COLO829 (cell line): ENCODE measurements at places on chromosomes 12 and 14.

DNA sequence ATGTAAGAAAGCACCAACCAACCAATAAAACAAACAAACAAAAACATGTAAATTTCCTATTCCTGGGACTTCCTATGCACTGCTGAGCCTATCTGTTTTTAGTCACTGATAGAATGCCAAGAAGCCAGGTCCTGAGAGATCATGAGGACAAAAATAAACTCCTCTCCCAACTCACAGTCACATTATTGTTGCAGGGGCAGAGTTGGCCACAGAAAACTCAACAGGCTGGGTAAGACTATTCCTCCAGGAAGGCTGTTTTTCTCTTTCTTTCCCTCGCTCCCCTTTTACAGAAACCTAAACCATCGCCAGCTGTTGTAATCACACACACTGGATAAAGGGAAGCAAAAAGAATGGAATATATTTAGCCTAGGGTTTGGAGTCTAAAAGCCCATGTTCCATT is 55.8 kb upstream of the METAP2 start:
- no peak for DNase-seq

- DNase-seq, result no peak
Measured at GRCh38 chr14:32883188-32883587, 55.5 kb upstream of the NPAS3 start.

DNA sequence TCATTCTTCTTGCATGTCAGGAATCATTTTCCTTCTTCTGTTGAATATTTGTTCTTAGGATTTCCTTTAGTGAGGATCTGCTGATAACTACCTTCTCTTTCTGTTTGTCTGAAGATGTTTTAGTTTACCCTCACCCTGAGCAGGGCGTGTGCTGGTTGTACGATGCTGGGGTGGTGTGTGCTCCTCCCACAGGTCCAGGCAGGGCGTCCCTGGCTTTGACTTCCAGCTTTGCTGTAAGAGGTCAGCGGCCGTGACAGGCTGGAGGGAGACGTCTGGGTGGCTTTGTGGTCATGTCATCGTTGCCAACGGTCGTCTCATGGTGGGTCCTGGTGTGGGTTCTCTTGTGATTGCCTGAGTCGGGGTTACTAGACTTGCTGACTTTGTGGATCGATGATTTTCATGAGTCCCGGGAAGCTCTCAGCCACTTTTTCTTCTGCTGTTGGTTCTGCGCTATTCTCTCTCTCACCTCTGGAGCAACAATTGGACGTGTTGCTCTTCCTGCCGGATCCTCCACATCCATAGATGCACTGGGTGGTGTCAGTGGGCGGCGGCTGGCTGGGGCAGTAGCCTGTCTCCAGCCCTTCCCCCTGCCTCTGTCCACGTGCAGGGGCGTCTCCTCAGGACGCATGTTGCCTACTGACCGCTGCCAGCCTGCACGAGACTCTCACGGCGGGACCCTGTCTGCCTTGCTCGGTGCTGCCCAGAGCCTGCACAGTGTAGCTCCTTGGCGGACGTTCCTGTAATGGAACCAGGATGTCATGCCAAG is 8.4 kb downstream of the PACS2 start:
- no peak for DNase-seq

DNA sequence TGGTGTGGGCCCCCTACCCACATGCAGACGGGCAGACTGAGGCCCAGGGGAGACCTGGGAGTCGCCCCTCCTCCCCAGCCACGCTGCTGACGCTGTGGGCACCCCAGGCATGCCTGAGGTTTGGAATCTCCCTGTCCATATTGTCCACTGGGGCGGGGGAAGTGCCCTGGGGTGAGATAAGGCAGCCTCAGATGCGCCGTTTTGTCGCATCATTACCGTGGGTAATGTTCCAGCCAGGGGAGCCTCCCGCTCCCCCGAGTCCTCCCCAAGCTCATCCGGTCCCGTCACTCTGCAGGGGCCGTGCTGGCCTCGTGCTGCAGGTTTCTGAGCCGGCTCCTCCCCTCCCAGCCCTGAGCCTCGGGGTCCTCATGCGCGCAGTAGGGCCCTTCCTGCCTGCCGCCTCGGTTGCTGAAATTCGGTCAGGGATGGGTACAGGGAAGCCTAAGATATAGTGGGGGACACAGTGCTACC is 11.4 kb downstream of the INF2 start:
- DNase-seq, result no peak
